ENCODE measurements at places on chromosomes 3 and 15. TPM values are rescaled to one million over a fixed set of nuclear protein-coding genes. Genes with fewer than 3 reads are reported as not detected.
A peak's percentile ranks its signal among the peaks of the same experiment; 100 is the strongest.

DNA sequence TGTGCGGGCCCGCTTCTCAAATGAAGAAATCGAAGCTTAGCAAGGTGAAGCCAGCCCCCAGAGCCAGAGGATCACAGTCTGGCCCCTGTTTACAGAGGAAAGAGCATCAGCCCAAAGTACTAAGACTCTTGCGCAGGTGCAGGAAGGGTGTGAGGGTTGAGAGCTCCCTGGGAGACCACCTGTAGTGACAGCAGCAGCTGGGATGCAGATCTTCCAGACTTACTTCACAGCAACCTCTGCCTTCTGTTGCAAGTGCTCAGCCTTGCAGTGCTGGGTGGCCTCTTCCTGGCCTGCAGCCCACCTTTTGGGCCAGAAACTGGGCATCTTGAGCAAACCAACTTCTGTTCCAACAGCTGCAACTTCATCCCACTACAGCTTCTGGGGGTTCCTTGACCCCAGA lies 19.7 kb downstream of the SPATA12 start:
- no peak for DNase-seq

GRCh38 chr3:186413615-186414415 lies 51.8 kb upstream of the DGKG start:
- peak; percentile 58 for DNase-seq

The MEIS2 gene
- total RNA-seq, result 53.4 TPM

DNA sequence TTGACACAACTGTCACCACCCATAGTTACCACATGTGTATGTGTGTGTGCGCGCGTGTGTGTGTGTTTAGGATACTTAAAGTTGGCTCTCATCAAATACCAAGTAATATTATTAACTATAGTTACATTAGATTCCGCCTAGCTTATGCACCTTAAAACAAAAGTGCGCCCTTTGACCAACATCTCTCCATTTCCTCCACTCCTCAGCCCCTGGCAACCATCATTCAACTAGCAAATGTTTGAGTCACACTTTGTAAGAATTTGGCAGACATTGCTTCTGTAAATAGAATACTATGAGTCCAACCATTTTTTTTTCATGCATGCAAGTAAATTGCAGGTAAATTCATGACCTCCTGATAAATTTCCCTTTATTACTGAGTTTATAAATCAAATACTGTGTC lies 169.3 kb downstream of the GBE1 start:
- no peak for DNase-seq
